ENCODE measurements at places on chromosomes 4 and X.

DNA sequence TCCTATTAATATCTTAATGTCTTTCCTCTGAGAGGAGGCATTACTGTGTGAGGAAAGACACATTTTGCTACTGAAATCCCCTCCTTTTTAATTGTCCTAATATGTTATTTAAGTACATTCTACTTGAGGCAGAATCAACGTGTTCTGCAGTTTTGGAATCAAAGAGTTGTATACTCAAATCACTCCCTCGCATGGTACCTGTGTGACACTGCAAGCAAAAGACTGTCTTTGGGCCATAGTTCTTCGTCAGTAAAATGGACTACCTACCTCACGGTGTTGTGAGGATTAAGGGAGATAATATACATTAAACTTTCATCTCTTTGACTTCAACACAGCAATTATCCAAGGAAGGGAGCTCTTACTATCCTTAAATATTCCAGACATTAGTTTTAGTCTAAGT lies 61.5 kb downstream of the TIGD2 start:
- DNase-seq: no peak

- DNase-seq: no peak
Observed at GRCh38 chrX:13716905-13717304, 17.5 kb downstream of the TRAPPC2 start.

DNA sequence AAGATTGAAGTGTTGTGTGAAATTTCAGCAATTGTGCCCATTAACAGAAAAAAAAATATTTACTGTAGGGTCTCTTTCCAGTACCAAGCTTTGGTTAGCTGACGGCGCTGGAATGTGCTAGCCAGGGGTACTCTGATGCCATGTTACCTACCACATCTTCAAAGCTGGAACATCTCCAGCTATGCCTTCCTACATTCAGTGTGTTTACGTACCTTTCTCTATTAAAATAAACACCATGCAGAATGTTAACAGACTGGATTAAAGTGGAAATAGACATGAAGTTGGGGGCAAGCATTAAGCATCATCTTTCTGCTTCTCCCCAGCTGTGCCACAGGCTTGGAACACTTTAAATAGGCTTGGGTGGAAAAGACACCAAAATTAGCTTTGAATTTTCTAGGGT lies 65.9 kb downstream of the USP38 start:
- no peak for DNase-seq

DNA sequence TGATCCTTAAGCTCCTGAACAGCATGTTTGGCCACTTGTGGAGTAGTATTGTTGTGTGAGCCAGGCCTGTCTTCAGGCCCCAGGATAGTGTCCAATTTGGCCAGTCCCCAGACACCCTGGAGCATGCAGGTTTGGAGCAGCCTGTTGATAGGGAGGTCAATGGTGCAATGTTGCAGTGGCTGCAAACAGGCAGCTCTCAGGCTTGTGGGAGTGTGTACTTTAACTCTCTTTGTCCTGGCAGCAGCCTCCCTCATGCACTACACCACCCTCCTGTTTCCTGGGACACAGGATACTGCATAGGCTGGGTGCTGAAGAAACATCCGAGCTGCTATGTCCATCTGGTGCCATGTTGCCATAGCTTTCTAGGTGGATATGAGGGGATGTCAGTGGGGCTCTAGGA lies 24.0 kb downstream of the TECRL start:
- no peak for DNase-seq

DNA sequence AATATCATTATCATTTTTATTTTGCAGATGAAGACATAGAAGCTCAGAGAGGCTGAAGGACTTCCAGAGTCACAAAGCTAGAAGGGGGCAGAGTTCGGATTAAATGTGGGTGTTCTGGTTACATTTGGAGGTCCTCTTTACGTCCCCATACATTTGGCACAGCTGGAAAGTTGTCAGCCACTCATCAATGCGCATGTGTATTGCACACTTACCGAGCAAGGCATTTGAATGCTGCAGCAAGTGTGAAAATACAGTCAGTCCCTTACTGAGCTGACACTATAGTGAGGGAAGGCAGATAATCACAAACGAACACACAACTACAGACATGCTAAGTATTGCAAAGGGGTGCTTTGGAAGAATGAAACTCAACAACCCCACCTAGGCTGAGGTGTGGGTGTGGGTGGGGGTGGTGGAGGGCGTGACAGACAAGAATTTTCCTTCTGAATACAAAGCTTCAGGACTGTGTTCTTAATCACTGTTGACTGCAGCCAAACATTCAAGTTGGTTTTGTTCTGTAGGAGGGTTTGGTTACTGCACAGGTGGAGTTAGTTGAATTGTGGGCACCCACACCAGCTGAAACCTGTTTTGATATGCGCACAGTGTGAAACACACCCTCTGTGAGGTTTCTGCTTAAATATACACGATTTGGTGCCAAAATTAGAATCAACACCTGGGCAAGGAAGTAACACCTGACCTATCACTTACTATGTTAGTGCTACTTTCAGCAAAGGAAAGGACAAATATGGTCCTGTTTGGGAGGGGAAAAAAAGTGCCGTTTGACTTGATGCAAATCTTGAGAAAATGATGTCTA lies 72.4 kb downstream of the COQ2 start:
- DNase-seq: no peak

DNA sequence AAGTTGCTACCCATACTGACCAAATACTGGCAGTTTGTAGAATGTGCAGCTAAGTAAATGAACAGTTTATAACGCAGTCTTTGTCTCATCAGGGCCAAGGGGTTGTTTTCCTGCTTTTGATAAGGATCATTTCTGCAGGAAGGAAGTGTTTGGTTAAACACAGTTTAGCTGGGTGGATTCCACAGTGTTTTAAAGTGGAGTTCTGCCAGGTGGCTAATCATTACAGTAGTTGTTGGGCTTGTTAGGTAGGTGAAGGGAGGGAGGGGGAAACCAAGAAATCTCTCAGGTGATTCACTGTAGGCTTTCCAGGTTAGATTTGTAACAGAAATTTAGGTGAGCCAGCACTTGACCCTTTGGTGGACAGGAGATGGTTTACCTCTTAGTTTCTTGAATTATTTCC lies 58.1 kb downstream of the FNIP2 start:
- no peak for DNase-seq

DNA sequence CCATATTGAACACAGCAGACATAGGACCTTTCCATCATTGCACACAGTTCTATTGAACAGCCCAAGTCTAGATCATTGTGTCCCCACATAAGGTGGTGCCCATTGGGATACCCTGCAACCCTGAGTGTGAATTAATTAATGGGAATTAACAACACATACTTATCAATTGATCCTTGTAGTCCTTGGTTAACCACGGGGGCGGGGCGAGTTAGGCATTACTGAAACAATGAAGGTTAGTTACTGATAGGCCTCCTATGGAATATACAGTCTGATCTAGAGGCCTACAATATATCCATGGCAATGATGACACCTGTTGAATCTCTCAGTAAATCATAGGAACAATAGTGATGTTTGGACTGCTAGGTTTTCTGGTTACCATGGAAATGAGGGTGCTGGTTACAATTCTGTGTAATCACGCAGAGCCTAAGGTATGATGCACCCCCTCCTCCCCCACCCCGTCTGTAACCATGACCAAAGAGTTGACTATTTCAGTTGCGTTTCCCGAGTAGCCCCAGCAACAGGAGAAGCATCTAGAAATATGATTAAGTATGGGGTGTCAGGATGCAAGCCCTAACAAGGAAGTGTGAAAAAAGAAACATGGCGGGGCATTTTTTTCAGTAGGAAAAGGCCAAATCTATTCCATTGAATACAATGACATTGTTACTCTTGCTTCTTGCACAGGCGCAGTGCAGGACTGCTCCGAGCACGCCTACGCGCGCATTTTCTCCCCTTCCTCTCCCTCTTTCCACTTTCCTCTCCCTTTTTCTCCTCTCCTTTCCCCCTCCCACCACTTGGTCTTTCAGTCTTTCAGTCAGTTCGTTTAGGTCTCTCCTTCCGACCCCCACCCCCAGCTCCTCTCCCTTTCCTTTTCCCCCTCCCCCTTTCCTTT lies 677 bp upstream of the NONO start:
- DNase-seq: peak; percentile 38

GRCh38 chrX:13717700-13718472 lies 16.5 kb downstream of the TRAPPC2 start:
- DNase-seq: no peak

DNA sequence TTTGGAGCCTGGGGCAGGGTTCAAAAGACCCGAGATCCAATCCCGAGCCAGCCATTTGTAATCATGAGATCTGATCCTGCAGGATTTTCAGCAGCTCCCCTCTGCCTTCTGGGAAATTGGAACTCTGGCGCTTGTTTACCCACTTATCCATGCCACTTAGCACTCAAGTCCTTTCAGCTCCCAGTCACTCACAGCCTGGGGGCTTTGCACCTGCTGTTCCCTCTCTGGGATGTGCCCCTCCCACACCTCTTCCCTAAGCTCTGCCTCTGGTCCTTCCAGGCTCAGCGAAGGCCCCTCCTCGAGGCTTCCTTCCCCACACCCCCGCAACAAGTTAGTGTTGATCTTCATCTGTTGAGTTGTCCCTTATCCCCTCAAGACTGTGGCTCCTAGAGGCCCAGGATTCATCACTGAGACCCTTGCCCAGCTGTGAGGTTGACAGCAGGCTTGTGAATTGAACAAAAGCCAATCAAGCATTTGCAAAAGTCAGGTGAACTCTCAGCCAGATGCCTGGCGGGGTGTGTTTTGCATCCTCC lies 99.1 kb upstream of the AFAP1 start:
- DNase-seq: no peak

DNA sequence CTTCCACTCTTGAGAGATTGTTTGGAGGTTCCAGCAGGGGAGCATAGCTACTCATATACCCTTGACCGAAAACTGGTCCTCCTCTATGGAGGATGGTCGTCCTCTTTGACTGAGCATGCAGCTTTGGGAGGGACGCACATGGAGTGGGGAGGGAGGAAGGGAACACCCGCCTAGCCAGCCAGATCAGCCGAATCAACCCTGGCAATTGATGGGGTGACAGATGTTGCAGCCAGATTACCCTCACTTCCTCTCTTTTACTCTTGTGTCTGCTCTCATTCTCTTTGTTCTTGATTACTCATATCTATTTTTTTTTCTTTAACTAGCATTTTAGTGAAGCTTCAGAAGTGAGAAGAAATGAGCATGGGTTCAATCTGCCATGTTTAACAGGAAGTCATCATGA lies 19.6 kb downstream of the MGST2 start:
- DNase-seq: no peak

- DNase-seq: no peak
Observed at GRCh38 chrX:44245733-44246132, 97.7 kb downstream of the EFHC2 start.

- no peak for DNase-seq
Observed at GRCh38 chr4:183550345-183551093, 45.7 kb downstream of the ING2 start.

DNA sequence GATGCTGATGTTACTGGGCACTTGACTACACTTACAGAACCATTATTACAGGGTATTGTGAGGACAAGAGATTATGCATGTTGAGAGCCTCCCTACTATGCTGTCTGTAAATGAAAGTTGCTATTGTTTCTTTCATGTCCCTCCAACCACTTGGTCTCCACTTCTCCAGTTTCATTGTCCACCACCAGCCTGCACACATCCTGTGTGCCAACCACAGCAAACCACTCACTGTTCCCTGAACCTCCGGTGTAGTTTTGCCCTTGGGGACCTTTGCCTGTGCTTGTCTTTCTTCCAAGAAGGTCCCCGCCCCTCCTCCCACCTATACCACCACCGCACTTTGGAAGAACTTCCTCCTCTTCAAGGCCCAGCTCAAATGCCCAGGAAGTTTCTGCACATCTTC lies 43.1 kb upstream of the AFF2 start:
- no peak for DNase-seq

- DNase-seq: no peak
Observed at GRCh38 chr4:145731028-145731427, 51.1 kb downstream of the C4orf51 start.

Data from NCI-H226 (cell line).